RWPE1 (cell line): ENCODE measurements at places on chromosomes 2 and 18.
A peak's percentile ranks its signal among the peaks of the same experiment; 100 is the strongest.

DNA sequence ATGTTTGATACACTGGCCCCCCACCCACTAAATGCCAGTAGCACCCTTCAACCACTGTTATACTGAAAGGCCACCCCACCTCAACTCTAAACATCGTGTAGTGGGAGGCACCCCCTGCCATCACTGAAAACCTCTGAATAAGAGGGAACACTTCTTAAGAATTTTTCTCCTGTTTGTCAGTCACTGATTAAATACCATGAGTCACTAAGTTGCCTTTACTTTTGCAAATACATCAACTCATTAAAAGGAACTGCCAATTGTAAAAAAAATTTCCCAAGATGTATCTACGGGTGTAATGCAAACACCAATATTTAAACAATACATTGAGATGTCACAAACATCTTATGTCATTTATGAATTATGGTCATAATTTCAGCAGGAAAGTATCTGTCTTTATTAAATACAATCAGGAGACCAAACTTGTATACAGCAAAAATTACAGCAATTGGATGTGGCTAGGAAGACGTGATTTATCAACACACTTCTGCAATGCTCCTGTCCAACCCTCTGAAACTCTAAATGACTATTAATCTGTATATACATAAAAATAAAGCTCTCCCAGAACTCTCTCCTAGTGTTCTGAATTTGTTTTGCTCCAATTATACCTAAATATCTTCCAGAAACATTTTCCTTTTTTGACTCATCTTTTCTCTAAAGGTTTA lies 144.1 kb upstream of the STK17B start:
- peak; percentile 39 for DNase-seq

GRCh38 chr18:56458770-56459712 lies 179.4 kb downstream of the TXNL1 start:
- no peak for DNase-seq

GRCh38 chr2:68425503-68425902 lies 41.6 kb downstream of the FBXO48 start:
- no peak for DNase-seq

DNA sequence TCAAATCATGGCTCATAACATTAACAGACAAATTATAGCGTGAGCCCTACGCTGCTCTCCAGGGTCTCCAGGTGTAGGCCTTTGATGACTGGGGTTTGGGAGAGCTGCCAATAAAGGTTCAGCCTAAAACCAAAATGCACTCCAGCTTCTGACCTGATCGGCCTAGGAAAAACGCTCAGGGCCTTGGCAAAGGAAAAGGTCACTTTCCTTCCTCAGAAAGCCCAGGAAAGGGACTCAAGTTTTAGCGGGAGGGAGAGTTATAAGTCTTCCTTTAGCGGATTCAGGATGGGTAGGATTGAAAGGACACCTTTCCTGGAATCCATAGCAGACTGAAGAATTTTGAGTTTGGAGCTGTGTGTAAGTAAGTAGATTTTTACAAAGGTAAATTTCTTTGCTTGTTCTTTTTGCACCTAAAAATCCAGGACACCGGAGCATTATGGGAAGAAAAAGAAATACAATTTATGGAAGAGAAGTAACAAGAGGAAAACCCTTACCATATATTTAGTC lies 8.8 kb downstream of the EVX2 start:
- DNase-seq: no peak

DNA sequence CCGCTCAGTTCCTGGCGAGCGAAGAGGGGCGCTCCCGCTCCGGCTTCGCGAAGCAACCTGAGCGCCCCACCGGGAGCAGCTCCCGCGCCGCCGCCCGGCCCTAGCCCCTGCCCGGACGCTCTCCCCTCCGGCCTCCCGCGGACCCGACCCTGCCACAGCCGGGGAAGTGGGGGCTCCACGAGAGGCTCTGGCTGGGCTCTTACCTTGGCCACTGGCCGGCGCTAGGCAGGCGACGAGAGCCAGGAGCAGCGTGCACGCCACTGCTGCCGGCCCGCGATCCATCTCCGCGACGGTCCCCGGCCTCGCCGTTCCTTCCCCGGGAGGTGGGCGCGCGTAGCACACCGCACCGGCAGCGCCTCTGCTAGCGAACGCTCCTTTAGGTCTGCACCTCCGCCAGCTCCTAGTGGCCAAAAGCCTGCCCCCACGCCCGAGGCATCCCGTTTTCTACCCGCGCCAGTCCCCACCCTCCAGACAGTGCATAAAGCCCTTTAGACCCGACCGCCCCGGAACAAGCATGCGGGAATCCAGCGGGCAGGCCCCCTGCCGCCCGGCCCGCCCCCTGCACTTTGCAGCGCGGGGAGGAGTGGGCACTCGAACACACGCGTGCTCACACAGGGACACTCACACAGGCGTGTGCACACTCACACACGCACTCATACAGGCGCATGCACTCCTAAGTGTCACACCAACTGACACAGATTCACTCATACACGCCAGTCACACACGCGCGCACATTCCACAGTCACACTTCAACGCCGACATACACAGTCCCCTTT lies at the start of gene LRP2:
TSS of gene LRP2 (minus strand) at position 417 of the 776 bp plus-strand sequence. CDS start at position 282, 135 bp downstream.
- DNase-seq: no peak

DNA sequence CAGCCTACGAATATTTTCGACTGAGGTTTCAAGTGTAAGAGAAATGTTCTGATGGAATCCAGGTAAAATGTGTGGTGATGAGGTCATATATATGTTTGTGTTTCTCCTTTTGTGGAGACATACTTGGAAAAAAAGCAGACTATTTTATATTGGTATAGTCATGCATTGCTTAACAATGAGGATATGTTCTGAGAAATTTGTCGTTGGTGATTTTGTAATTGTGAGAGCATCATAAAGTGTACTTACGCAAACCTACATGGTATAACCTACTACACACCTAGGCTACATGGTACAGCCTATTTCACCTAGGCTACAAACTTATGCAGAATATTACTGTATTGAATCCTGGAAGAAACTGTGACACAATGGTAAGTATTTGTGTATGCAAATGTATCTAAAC lies 1849.9 kb upstream of the CELF4 start:
- DNase-seq: no peak

DNA sequence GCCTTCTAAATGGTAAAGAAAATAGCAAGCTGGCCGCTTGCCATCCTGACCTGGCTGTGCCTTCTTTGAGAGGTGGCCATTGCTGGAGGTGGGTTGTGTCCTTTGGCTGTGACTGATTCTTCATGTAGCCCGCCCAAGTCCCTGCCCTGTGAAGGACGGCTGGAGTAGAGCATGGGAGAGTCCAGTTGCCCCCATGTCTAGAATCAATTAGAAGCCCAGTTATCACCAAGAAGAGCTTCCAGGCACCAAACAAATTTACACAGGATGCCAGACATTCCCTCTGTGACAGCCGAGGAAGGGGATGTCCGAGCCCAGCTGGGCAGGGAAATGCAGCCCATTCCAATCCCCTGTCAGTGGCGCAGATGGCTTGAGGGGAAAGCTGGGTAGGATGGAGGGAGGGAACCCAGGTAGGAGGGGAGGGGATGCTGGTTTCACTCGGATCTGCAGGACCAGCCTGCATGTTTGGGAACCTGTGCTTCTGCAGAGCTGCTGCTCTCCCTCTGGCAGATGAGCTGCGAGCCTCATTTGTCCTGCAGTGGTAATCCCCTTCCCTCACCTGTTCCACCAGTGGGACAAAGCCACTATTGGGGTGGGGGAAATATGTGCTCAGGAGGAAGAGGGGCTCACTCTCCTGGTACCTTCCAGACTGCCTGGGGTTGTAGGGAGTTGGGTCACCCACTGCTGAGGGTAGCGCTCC lies 25.7 kb upstream of the ASB18 start:
- no peak for DNase-seq
